GM12891 (cell line): ENCODE measurements at places on chromosomes 16 and 17.

DNA sequence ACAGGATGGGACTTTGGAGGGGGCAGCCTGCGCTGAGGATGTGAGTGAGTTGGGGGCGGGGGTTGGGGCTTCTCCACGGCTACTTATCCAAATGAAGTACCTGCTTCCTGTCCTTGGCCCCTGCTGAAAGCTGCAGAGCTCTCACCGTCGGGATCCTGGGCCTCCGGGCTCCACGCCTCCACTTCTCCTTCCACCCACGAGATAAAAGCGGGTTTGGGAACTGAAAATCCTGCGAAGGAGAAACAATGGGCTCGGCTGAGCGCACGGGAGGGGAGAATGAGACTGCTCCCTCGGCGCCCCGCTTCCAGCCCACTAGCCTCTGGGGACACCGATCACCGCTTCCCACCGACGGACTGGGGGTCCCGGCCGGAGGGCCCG is 486 bp downstream of the ZNF785 start:
- no peak for DNase-seq

DNA sequence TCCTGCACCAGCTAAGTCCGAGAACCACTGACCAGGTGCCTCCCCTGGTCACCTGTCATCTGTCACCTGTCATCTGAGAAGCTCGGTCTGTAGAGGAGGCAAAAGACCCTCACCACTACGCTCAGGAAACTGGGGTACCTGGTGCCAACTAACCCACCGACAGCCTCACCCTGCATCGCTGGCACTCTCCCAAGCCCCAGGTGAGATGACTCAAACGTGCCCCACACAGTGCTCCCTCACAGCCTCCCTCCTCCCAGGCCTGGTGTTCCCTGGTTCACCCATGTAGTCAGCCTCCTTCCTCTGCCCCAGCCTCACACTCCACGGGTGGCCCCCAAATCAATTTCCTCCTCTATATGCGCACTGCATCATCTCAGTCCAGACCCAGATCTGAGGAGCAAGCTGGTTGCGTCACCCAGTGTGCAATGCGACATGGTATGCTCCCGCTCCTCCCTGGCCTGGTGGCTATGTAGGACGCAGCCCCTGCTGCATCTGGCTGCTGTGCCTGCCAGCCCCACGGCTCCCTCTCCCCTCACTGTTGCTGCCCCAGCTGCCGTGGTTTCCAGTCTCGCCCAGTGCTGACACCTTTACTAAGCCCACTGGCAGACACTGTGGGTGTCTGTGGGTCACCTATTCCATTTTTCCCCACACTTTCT is 68.3 kb downstream of the GTF3C1 start:
- no peak for DNase-seq

- DNase-seq, result no peak
Observed at GRCh38 chr17:32136856-32137255, 5.4 kb upstream of the RHOT1 start.

DNA sequence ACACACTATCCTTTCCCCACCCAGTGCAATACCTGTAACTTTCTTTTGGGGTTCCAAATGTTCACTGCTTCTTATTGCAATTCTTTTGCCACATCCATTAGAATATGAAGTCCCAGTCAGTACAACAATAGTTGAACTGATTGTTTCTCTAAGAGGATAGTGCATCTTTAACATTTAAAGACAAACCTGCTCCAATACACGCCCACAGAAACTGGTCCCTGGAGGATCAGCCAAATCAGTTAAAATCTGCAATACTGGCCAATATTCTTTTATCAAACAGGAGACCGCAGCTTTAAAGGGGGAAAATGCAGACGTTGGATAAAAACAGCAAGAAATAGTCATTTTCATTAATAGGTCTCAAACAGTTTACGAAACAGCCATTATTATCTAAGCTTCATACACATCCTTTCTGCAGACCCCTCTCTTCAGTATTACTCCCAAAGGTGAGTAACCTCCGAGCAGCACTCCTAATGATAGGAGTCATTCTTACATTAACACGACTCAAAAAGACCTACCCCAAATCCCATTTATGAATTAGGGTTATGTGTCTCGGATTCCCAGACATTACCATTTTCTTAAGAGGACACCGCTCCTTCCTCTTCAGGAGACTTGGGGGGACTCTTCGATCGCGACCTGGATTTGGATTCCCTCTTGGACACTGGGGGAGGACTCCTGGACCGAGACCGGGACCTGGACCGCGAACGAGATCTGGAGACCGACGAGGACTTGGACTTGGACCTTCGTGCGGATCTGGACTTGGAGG is 1.4 kb downstream of the SRSF2 start:
- DNase-seq, result no peak

GRCh38 chr17:50518384-50519023 is 10.3 kb downstream of the MYCBPAP start:
- no peak for DNase-seq

- DNase-seq, result no peak
Observed at GRCh38 chr16:9706217-9706836, 475.9 kb downstream of the GRIN2A start.

GRCh38 chr17:17443173-17443572 is 33.6 kb upstream of the MED9 start:
- DNase-seq, result no peak

DNA sequence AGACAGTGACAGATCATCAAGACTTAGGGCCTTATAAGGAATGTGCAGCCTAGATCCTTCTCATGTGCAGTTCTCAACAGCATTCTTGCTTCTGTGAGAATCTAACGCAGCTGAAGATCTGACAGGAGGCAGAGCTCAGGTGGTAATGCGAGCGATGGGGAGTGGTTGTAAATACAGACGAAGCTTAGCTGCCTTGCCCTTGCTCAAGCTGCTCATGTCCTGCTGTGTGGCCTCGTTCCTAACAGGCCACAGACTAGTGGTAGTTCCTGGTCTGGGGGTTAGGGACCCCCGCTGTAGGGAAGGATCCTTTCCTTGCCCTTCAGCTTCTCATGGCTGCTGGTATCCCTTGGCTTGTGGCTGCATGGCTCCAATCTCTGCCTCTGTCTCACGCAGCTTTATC is 10.3 kb upstream of the NTN1 start:
- no peak for DNase-seq

DNA sequence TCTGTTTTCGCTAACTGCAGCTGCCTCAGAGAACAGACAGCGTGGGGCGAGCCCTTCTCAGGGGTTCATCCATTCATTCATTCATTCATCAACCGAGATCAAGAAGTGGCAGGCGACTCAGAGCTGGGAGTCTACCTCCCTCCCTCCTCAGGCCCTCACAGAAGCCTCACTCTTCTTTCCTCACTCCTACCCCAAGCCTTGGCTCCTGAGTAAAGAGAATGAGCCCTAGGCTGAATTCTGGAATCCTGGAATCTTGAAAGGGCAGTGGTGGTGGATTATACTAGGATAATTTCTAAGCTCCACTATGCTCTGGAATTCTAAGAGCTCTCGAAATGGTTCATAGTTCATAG is 2.3 kb upstream of the DLX3 start:
- no peak for DNase-seq

DNA sequence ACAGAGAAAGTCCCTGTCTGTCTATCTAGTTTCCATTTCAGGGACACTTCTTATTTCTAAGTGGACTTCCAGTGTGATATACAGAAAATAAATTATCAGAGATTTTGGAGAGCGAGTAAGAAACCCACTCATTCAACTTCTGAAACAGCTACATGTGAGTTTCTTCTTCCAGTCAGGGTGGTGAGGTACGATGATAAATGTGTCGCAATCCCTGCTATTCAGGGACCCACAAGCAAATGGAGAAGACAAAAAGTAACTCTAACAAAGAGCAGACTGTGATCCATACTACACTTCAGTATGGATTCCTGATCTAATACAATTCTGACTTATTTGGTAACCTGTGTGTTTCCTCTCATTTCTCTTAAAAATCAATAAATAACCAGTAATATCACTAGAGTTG is 16.8 kb downstream of the CNTNAP4 start:
- no peak for DNase-seq

GRCh38 chr16:50202926-50203624 is 50.0 kb downstream of the TENT4B start:
- DNase-seq, result no peak

DNA sequence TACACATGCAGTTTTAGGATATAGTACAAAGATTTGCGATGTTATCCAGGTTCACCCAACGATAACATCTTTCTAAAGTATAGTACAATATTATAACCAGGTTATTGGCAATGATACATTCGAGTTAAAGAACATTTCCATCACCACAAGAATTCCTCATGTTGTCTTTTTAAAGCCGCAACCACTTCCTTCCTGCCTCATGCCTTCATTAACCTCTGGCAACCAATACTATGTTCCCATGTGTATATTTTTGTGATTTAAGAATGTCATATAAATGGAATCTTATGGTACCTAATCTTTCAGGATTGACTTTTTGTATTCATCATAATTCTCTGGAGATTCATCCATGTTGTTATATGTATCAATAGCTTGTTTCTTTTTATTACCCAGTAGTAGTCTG is 1183.2 kb downstream of the CDH11 start:
- DNase-seq, result no peak

GRCh38 chr17:35775583-35775982 is 14.9 kb downstream of the C17orf50 start:
- DNase-seq, result no peak

- DNase-seq, result no peak
Observed at GRCh38 chr16:87254296-87254695, 62.9 kb downstream of the C16orf95 start.

DNA sequence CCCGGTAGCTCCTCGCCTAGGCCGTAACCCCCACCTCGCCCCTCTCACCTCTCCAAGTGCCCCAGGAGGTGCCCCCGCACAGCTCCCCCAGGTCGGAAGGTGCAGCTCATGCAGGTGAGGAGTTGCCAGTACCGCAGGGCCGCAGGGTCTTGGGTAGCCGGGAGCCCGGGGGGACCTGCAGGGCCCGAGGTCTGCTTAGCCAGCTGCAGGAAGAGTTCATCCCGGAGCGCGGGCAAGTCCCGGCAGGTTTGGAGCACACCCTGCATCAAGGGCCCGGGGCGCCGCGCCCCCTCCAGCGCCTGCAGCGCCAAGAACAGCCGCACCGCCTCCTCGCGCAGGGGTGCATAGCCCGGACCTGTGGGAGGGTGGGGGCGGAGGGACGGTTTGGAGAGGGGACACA is 4.8 kb downstream of the PLEKHH3 start:
- DNase-seq, result no peak

- no peak for DNase-seq
Observed at GRCh38 chr16:5709889-5710288, 612.3 kb upstream of the EEF2KMT start.

GRCh38 chr17:1440921-1441320 is 15.1 kb downstream of the CRK start:
- DNase-seq, result no peak

DNA sequence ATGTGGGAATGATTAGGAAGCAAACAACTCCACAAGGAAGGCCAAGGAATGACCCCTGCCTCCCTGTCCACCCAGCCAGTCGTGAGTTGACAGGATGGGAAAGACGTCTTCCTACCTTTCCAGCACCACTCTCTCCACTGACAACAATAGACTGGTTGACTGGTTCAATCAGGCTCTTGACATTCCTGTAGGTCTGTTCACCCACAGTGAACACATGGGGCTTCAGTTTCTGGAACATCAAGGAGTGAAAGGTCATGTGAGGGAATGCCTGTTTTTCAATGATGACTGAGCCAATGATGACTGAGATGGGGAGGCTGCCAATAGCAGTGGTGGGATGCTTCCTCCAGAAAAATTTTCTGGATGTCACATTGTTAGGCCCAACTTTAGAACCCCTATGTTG is 9.6 kb downstream of the MYO19 start:
- DNase-seq, result no peak

GRCh38 chr17:79291391-79291790 is 216.8 kb downstream of the ENGASE start:
- no peak for DNase-seq

- no peak for DNase-seq
Observed at GRCh38 chr17:78129351-78130089, 965 bp upstream of the TMC6 start.

DNA sequence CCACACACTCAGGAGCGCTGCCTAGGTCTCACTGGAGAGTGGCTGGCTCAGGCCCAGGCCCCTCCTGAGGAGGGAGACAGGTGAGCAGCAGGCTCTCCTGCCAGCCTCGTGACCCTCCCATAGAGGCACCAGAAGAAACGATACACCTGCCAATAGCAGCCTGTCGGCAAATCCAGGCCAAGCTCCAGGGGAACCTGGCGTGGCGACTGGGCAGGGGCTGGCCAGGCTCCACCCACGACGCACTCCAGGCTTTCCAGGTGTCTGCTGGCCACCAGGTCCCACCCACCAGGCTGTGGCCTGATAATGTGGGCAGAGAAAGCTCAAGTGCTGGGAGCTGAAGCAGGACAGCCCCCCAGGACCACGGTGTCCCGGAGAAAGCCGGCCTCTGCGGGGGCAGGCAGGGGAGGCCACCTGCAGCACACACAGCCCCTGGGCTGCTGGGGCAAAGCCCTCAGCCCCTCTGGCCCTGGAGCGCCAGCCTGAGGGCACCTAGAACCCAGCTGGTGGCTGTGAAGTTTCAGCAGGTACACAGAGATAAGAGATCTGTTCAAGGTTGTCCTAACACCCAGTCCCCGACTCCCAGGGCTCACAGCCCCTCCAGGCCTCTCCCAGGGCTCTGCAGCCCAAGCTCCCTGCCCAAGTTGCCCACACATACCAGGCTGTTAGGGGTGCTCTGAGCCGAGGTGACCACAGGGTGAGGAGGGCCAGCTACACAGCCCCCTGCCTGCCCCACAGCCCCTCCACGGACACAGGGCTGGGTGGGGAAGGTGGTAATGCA is 2.4 kb downstream of the PGAP6 start:
- no peak for DNase-seq
